ENCODE measurements at places on chromosomes 6 and 20. TPM values are rescaled to one million over a fixed set of nuclear protein-coding genes. Genes with fewer than 3 reads are reported as not detected.

Gene NT5DC1
- total RNA-seq = 2.6 TPM

Gene C20orf204
- 0.52 TPM for total RNA-seq

Gene CNKSR3
- 3.7 TPM for total RNA-seq

Gene CGA
- total RNA-seq = not detected

Gene CALHM6
- 8.9 TPM for total RNA-seq

Gene ANKEF1
- 1.0 TPM for total RNA-seq

Gene ZC2HC1B
- total RNA-seq = not detected

Gene EYA4
- 40.2 TPM for total RNA-seq

Gene SNHG17
- 6.8 TPM for total RNA-seq

Gene RIMS1
- 15.7 TPM for total RNA-seq

Gene TRIM40
- not detected for total RNA-seq

Gene APCDD1L
- 4.2 TPM for total RNA-seq

Gene BHLHE23
- not detected for total RNA-seq

Gene TBXT
- total RNA-seq = not detected

Gene MPIG6B
- 0.52 TPM for total RNA-seq

Gene ADTRP
- under 0.01 TPM for total RNA-seq

Gene PNPLA1
- not detected for total RNA-seq

Gene NFATC2
- total RNA-seq = 3.1 TPM

Gene EPM2A
- total RNA-seq = 17.7 TPM
